HT1080 (cell line): ENCODE measurements at places on chromosomes 7 and 10. TPM values are rescaled to one million over a fixed set of nuclear protein-coding genes. Genes with fewer than 3 reads are reported as not detected.

DNA sequence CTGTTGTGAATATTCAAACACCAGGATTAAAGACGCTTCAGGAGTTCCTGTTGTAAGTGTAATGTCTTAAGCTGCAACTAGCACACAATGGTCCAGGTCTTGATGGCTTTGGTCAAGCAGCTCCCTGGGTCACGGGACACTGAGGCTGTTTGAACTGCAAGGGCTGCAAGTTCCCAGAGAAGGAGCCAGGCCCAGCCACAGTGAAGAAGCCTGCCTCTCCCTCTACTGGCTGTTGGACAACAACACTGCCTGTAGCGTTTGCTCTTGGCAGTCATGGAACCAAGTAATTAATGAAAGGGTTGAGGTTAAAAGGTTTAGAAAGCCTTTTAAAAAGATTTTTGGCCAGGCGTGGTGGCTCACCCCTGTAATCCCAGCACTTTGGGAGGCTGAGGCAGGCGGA is 31.9 kb upstream of the GUSB start:
- peak; percentile 21 for DNase-seq

- no peak for DNase-seq
These were observed 248.2 kb upstream of the PITRM1 start for GRCh38 chr10:3420527-3421469.

The PODXL gene
- 111 and 131 TPM in 2 replicates for total RNA-seq

The CTAGE4 gene
- total RNA-seq = 0.14 and 0.17 TPM in 2 replicates

GRCh38 chr10:79459243-79459642 is 13.8 kb upstream of the ZCCHC24 start:
- no peak for DNase-seq

The DOCK4 gene
- total RNA-seq = 36.6 and 46.6 TPM in 2 replicates

The POLR2J2 gene
- total RNA-seq = 1.5 and 1.6 TPM in 2 replicates
